ENCODE measurements at places on chromosomes 5 and 9. TPM values are rescaled to one million over a fixed set of nuclear protein-coding genes. Genes with fewer than 3 reads are reported as not detected.

GLDC gene
- total RNA-seq, result 1.3 TPM

GPRIN1 gene
- total RNA-seq, result 2.2 TPM

ESM1 gene
- 0.25 TPM for total RNA-seq

KCNV2 gene
- not detected for total RNA-seq

IFNA2 gene
- total RNA-seq, result not detected

FOXD4L6 gene
- total RNA-seq, result not detected

CBY3 gene
- not detected for total RNA-seq

GOLGA2 gene
- total RNA-seq, result 110 TPM

SPATA31E1 gene
- total RNA-seq, result not detected

WNT8A gene
- total RNA-seq, result not detected

SLIT3 gene
- total RNA-seq, result 180 TPM

VLDLR gene
- 4.2 TPM for total RNA-seq

NRG2 gene
- 0.05 TPM for total RNA-seq

CARTPT gene
- not detected for total RNA-seq

ANXA1 gene
- total RNA-seq, result 337 TPM

PRLR gene
- 1.1 TPM for total RNA-seq

ADAMTS16 gene
- total RNA-seq, result not detected

CDH10 gene
- total RNA-seq, result not detected

FOXD4L4 gene
- not detected for total RNA-seq

WHRN gene
- total RNA-seq, result 2.9 TPM

UBE2B gene
- 29.4 TPM for total RNA-seq

TMEM252 gene
- not detected for total RNA-seq

PCDHGA12 gene
- 43.9 TPM for total RNA-seq

IRF1 gene
- 20.9 TPM for total RNA-seq

SURF6 gene
- 14.2 TPM for total RNA-seq

HAPLN1 gene
- 0.34 TPM for total RNA-seq

BSPRY gene
- total RNA-seq, result not detected

OGN gene
- total RNA-seq, result 25.6 TPM

PNPLA7 gene
- 3.3 TPM for total RNA-seq

PARP8 gene
- 6.1 TPM for total RNA-seq

GPR150 gene
- total RNA-seq, result 0.20 TPM

FOXD4L3 gene
- total RNA-seq, result 0.34 TPM

GLRA1 gene
- not detected for total RNA-seq

PCDHA11 gene
- not detected for total RNA-seq

FBP1 gene
- not detected for total RNA-seq

PRR7 gene
- 26.0 TPM for total RNA-seq

TMED9 gene
- 191 TPM for total RNA-seq

HDHD3 gene
- 10.0 TPM for total RNA-seq

LURAP1L gene
- 2.5 TPM for total RNA-seq

NTNG2 gene
- 2.1 TPM for total RNA-seq

PLAC8L1 gene
- total RNA-seq, result not detected

BTNL8 gene
- total RNA-seq, result not detected

RNF208 gene
- total RNA-seq, result not detected

RALGDS gene
- total RNA-seq, result 9.6 TPM

KCTD16 gene
- 0.12 TPM for total RNA-seq

PDE8B gene
- total RNA-seq, result not detected

DNM1 gene
- 5.6 TPM for total RNA-seq

LRRC14B gene
- not detected for total RNA-seq

IL13 gene
- total RNA-seq, result not detected

ADAMTSL1 gene
- 20.9 TPM for total RNA-seq

C5orf58 gene
- total RNA-seq, result not detected

FOXD4 gene
- 0.12 TPM for total RNA-seq

PROB1 gene
- 2.1 TPM for total RNA-seq

TRMT10B gene
- total RNA-seq, result 5.3 TPM

TLX3 gene
- not detected for total RNA-seq

TNFSF15 gene
- not detected for total RNA-seq

RRAGA gene
- total RNA-seq, result 72.1 TPM

FGFR4 gene
- total RNA-seq, result 17.4 TPM

LTC4S gene
- total RNA-seq, result 20.0 TPM

All from cardiac ventricle fibroblast (primary cell).